ENCODE measurements at places on chromosomes 3 and 15. TPM values are rescaled to one million over a fixed set of nuclear protein-coding genes. Genes with fewer than 3 reads are reported as not detected.

GPR176 gene
- total RNA-seq = 16.1 TPM

BFSP2 gene
- total RNA-seq = not detected

RAB6B gene
- total RNA-seq = under 0.01 TPM

SLC22A13 gene
- total RNA-seq = 2.6 TPM

GP9 gene
- not detected for total RNA-seq

ABHD17C gene
- 5.7 TPM for total RNA-seq

AADACL2 gene
- total RNA-seq = not detected

GNAI2 gene
- 188 TPM for total RNA-seq

MKRN3 gene
- 0.11 TPM for total RNA-seq

ISL2 gene
- not detected for total RNA-seq

SPTSSB gene
- not detected for total RNA-seq

LIPC gene
- total RNA-seq = not detected

C3orf20 gene
- 0.11 TPM for total RNA-seq
